Mucosa of descending colon (tissue), 3 donors: ENCODE measurements at places on chromosomes 4 and X. TPM values are rescaled to one million over a fixed set of nuclear protein-coding genes. Genes with fewer than 3 reads are reported as not detected.

DNA sequence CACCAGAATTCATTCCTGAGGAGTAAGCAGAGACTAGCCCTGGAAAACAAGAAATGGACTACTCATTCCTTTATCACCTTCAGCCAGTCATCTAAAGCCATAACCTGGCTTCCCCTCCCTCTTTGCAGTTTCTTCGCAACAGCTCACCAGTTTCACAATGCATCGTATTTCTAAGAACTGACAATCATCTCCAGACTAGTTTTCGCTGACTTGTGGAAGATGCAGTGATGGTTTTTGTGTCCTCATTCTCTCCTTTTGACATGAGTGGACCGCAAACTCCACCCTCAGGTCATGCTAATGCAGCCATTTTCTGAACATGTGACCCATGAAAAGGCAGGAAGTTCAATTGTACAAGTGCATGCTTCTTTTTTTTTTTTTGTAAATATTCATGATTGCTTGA lies 1203.5 kb downstream of the PCDH7 start:
- no peak for DNase-seq

DNA sequence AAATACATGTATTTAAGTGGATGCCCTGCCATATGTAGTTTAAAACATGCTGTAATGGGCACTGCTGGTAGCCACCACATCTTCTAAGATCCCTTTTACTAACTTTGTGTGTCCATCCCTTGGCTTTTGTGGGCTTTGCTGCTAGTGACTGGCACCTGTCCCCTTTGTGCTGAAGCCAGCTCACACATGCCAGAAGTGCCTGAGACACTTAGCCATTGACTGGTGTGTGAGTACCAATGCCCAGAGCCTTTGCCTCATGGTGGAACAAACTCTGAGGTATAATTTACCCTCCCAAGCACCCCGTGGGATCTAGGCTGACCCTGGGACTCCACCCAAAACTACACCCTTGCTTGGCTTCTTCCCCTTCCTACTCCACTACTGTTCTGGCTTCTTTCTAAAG lies 33.0 kb downstream of the ARHGAP6 start:
- no peak for DNase-seq

DNA sequence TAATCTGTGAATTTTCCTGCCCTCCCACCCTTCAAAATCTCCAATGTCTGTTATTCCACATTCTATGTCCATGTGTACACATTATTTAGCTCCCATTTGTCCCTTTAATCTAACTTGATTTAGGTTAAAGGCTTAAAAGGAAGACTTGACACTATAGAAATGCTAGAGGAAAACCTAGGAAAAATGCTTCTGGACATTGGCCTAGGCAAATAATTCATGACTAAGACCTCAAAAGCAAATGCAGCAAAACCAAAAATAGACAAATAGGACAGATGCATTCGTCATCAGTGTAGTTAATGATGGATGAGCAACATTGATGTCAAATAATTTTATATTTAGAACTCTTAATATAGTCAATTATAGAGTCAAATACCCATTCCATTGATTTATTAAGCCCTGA lies 36.9 kb downstream of the INTU start:
- DNase-seq = no peak

DNA sequence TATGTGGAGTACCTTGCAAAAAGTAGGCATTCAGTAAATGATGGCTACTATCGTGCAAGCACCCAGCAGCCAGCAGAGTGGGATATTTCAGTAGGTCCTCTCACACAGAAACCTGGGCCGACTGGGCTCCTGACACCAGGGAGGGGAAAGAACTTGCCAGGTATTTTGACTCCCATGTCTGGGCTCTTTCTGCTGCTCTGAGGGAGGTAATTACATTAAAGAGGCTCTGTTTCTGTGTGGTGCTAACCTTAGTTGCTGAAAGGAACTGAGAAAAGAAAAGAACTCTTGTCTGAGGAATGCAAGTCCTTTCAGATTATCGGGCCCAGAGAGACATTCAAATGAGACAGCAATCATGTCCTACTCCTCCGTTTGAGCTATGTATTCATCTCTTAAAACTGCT lies 175.8 kb upstream of the MTMR8 start:
- DNase-seq = no peak

- no peak for DNase-seq
Measured at GRCh38 chr4:107618656-107619055, 101.4 kb downstream of the PAPSS1 start.

- peak; percentile 45 for DNase-seq
Measured at GRCh38 chr4:88522702-88523324, 763 bp downstream of the PYURF start.

- DNase-seq = no peak
Measured at GRCh38 chrX:33725535-33726210, 406.4 kb downstream of the FAM47A start.

- no peak for DNase-seq
Measured at GRCh38 chr4:141464366-141464765, 172.0 kb upstream of the IL15 start.

- peak; percentile 94 for DNase-seq
Measured at GRCh38 chr4:76867880-76868655, 29.9 kb downstream of the SOWAHB start.

DNA sequence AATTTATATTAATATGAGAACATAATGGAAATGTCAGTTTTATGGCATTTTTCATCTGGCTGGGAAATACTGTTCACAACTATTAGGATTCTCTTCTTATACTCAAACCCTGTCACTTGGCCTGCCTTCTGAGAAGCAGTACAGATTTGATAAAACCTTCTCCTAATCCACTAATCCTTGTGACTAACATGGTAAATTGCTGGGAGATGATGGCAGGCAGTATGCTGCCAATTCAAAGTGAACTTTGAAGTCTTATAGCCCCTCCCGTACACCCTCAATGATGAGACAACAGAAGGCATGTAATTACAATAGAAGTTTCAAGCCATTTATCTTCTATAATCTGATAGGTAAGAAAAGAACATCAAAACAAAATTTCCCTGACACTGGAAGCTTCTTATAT lies 36.9 kb downstream of the PAQR3 start:
- peak; percentile 40 for DNase-seq

DNA sequence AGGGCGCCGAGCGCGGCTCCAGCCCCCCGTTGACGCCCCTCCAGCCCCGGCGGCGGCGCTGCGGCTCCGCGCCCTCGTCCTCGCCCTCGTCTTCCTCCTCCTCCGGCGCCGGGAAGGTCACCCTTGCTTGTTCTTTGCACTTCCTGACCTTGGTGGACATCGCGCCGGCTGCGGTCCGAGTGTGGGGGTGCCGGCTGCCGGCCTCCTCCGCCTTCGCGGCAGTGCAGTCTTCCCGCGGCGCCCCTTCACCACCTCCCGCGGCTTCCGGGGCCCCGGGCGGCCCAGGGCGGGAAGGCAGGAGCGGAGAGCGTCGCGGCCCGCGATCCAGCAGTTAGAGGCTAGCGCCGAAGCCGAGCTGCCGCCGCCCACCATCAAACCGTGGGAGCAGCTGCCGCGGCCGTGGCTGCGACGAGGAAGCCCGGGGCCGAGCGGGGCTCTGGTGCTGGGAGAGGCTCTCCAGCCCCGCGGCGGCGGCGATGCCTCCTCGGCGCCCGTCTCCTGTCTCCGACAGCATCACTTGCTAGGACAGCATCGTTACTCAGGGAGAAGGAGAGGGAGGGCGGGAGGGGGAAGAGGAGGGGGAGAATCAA lies at the start of gene TRPC3:
TSS of gene TRPC3 (minus strand) at position 540 of the 590 bp plus-strand sequence. CDS start at position 160, 380 bp downstream.
- DNase-seq = peak; percentile 51

DNA sequence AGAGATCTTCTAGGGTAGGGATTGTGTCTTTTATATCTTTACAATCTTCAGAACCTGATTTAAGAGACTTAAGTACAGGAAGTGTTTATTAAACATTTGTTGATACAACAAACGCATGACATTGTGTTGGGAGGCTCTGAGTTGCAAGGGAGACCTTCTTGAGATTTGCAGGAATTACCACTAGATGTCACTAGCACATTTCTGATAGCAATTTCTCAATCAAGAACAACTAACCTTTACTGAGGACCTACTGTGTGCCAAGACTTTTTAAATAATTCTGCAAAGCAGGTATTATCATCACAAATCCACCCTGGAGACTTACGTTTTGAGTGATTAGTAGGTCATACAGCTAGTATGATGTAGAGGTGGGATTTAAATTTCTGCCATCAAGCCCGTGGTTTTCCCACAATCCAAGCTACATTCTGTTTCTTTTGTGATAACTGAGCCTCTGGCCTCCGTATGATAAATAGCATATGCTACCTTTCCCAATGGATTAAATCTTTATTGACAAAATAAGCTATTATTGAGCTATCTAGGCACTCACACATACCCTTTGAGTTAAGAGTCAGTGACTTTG lies 986.0 kb downstream of the CCSER1 start:
- DNase-seq = no peak

GRCh38 chr4:30667919-30668318 lies 52.2 kb upstream of the PCDH7 start:
- no peak for DNase-seq

- no peak for DNase-seq
Measured at GRCh38 chr4:13164783-13165331, 319.3 kb downstream of the RAB28 start.

DNA sequence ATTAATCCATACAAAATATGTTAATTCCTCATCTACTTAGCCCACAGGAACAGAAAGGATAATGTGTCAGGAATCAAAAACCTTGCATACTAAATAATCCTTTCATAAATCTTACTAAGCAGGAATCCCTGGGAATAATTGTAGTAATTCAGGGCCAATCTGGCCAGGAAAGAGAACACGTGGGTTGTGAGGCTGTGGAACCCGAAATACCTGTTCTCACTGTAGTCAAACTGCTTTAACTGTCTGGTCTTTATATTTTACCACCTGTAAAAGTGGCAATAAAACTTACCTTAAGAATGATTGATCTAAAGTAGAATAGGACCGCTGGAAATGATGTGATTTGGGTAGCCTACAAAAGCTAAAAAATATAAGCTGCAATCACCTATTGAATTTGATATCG lies 1620.9 kb downstream of the STIM2 start:
- DNase-seq = peak; percentile 47

DNA sequence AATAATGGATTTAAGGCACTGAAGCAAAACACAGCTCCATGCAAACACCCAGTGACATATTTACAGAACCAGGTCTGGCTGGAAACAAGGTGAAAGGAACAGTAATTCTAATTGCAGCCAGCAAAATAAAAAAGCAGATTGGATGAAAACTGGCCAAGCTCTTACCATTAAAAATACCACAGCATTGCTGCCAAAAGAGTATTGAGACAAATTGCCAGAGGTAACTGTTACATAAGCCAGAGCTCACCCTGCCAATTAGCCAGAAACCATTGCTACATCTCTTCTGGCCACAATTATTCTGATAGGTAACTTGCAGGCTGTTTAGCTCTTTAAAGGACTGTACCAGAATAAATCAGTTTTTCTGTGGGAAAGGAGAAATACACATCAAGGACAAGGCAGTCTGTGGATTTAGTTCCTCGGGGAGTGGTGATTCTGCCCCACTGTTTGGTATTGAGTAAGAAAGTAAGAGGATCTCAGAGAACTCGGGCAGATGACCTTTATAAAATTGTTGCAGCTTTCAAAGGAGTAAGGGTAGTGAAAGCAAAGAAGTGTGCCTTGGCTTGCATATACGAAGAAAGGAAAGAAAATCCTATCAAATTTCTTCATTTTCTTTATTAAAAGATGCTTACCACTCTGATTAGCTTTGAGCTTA lies 369.5 kb downstream of the PPP3CA start:
- no peak for DNase-seq

DNA sequence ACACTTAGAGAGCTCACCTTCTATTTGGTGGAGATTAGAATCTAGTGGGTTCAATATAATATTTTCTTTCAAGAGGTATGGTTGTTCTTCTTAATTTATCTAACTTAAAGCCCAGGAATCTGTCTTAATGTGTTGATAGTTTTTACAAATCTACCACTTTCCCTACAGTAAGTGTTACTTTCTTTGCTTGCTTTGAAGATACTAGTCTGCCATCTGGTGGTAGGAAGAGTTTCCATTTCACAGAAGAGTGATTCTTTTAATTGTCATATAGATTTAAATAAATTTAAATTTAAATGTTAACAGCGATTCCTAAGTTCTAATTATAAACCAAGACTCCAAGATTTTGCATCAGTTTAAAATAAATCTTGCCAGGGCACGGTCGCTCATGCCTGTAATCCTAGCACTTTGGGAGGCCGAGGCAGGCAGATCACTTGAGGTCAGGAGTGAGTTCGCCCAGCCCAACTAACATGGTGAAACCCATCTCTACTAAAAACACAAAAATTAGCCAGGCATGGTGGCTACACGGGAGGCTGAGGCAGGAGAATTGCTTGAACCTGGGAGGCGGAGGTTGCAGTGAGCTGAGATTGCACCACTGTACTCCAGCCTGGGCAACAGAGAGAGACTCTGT lies 43.5 kb downstream of the NUDT9 start:
- no peak for DNase-seq

DNA sequence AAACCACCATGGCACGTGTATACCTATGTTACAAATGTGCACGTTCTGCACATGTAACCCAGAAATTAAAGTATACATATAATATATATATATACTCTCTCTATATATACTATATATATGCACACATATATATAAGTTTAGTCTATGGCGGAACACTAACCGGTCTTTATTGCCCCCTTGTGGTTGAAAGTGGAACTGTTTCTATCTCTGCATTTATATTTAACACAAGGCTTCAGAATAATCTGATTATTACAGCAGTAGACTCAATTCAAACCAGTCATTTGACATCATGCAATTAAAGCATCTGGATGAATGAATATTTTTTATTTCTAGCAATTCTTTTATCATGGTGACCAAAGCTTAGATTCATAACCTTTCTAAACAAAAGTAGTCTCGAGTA lies 14.6 kb downstream of the RAB9B start:
- no peak for DNase-seq

GRCh38 chr4:12691168-12691567 lies 793.0 kb downstream of the RAB28 start:
- DNase-seq = no peak

GRCh38 chr4:1783970-1784369 lies 9.1 kb upstream of the FGFR3 start:
- DNase-seq = no peak

GRCh38 chr4:6495736-6496135 lies 23.3 kb upstream of the PPP2R2C start:
- no peak for DNase-seq

- DNase-seq = no peak
Measured at GRCh38 chr4:33746979-33747378, 2497.3 kb downstream of the ARAP2 start.

GRCh38 chrX:72054779-72055489 lies 76.8 kb downstream of the RTL5 start:
- DNase-seq = no peak

DNA sequence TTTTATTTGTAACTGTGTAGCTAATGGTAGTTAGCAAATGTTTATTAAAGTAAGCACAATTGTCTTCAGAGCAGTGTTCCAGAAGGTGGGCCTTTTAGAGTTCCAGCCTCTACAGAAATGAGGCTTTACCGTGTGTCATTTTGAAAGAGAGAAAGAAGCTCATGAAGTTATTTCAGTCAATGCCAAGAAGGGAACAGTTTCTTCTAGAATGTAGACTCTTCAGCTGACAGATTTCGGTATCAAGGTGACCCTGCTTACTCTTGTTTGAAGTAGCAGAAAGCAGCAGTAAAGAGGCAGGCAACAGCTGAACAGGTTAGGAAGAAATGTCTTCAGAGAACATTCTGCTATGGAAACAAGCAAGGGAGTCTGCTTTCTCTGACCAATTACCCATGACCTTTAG lies 93.6 kb downstream of the TASL start:
- no peak for DNase-seq

The MGAT4D gene
- total RNA-seq = not detected

The TMEM154 gene
- 1.8 TPM for total RNA-seq

The CHIC2 gene
- 22.9 TPM for total RNA-seq

The LRCH2 gene
- total RNA-seq = 0.43 TPM

The GRIA3 gene
- 0.72 TPM for total RNA-seq

The BST1 gene
- total RNA-seq = 4.7 TPM

The GUCY1B1 gene
- 6.2 TPM for total RNA-seq

The INPP4B gene
- total RNA-seq = 27.3 TPM

The AKAP14 gene
- not detected for total RNA-seq

The UVSSA gene
- total RNA-seq = 31.7 TPM
